KG1 (cell line): ENCODE measurements at places on chromosomes 7 and 10.

DNA sequence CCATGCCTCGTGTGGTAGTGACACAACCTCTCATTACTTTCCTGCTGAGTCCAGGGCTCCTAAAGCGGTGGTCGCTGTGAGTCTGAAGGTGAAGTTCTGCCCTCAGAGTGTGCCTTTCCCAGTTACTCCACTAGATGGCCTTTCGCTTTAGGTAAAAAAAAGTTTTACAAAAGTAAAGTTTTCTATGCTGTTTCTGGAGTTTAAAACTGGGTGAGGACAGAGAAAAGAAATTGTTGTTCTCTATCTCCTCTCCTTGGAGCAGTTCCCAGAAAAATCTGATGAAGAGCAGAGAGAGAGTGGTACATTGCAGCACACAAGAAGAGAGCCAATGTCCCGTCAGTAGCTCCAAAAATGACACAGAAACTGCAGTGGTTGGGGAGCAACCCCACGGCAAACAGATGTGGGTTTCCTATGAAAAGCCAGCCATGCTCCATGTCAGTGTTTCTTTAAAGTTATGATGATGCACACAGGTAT, 257.1 kb downstream of the GLI3 start:
- peak; percentile 26 for DNase-seq

DNA sequence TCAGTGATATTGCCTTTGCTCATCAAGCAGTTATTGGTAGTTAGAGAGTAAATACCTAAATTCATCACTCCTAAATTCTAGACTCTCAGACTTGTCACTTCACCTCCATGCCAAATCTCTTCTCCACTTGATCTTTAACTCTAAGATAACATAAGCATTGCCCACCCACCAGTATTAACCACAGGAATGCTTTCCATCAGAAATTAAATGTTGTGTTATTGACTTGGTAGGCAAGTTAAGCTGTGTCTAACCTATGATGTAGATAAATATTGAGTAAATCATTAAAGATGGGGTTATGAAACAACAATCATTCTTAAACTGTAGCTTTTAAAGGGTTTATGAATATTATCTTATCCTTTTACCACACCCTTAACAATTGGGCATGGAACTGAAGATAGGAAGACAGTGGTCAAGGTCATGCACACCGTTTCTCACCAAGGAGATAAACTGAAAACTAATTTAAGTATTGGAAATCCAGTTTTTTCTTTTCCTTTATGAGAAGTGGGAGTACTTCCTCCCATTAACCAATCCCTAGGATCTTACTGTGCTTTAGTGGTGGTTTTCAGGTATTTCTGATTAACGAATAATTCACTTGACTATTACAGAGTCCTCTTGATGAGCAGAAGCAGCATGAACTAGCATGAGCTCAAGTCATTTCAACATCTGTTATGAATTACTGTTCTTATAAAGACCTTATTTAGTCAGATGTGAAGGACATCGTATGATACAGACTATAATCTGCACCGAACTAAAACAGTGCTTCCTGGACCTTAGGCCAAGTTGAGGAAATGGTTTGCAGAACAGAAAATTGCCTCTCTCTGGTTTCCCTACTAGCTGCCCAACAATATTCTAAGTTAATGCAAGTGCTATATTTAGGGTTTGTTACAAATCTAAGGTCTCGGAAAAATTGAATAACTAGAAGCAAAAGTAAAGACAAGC, 142.0 kb downstream of the LCOR start:
- no peak for DNase-seq

DNA sequence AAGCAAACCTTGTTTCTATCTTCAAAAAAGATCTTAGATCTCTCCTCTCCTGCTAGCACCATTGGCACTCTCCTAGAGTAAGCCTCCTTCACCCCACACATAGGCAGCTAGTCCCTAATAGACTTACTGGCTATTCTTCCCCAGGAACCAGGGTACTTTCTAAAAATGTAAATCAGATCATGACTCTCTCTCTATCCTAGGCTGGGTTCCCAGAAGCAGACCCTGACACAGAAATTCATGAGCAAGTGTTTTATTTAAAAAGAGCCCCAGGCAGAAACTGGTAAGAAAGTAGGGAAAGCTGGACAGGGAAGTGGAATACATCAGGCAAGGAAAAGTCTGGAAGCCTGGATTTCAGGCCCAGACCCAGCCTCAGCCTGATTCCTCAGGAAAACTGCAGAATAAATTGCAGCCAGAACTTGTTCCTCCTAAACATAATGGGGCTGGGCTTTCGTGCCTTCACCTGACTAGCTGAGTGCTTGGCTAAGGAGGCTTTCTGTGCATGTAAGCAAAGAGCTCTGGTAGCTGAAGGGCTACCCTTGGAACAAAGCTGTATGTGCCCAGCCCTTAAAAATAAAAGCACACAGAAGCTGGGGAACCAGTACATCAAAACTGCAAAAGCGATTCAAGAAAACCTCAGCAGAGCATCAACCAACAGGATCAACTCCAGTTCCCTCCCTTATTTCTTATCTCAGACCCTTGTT, 18.8 kb upstream of the SORBS1 start:
- no peak for DNase-seq

- no peak for DNase-seq
Measured at GRCh38 chr7:87886875-87887274, 10.6 kb downstream of the DBF4 start.
